Effector memory CD8-positive, alpha-beta T cell (primary cell): ENCODE measurements at places on chromosomes 1 and 21.

- DNase-seq, result no peak
These were observed 40.5 kb downstream of the COL6A1 start for GRCh38 chr21:46021978-46022544.

GRCh38 chr1:233140974-233141373 lies 154.6 kb downstream of the PCNX2 start:
- DNase-seq, result no peak

GRCh38 chr1:223748405-223748772 lies 36.0 kb downstream of the CAPN2 start:
- no peak for DNase-seq

GRCh38 chr1:226408285-226409184 lies 642 bp upstream of the PARP1 start:
- DNase-seq, result no peak

GRCh38 chr1:230587061-230587460 lies 55.2 kb upstream of the COG2 start:
- no peak for DNase-seq

GRCh38 chr1:201481761-201482493 lies 12.9 kb upstream of the PHLDA3 start:
- DNase-seq, result peak; percentile 76

- no peak for DNase-seq
These were observed 110.5 kb downstream of the CNIH3 start for GRCh38 chr1:224726441-224727182.

GRCh38 chr1:190084552-190084951 lies 393.1 kb downstream of the BRINP3 start:
- DNase-seq, result no peak

GRCh38 chr1:107323784-107324183 lies 182.9 kb downstream of the NTNG1 start:
- DNase-seq, result no peak

GRCh38 chr1:169529068-169529642 lies 43.4 kb upstream of the SLC19A2 start:
- DNase-seq, result no peak

DNA sequence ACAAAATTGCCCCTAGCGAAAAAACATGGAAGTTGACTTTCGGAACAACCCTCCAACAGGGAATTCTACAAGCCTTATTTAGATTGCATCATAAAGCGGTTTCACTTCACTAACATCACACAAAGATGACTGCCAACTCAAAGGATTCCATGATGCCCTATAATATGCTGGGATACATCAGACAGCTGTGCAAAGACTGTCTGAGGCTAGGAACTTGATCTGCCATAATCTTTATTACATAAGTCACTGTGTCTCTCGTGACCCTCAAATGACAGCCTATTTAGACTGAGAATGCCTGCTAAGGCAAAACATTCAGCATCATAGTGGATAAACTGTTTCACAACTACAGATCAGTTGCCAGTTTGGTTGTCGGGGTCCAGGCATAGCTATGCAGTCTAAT lies 23.8 kb downstream of the FH start:
- no peak for DNase-seq

DNA sequence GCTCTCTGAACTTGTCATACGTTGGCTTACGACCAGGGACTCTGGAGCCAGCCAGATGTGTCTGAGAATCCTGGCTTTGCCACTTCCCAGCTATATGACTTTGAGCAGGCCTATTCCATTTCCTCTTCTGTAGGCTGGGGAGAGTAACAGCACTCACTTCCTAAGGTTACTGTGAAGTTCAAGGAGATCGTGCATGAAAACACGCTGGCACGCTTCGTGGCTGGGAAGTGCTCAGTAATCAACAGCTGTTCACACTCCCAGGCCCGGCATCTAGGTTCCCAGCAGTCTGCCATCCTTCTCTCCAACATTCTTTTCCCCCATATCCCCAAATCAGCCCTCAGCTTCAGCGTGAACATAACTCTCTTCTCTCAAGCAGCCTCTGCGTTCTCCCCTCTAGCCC lies 2.0 kb downstream of the ASCL5 start:
- no peak for DNase-seq

- no peak for DNase-seq
These were observed 20.7 kb downstream of the AGPAT3 start for GRCh38 chr21:43885721-43886120.

DNA sequence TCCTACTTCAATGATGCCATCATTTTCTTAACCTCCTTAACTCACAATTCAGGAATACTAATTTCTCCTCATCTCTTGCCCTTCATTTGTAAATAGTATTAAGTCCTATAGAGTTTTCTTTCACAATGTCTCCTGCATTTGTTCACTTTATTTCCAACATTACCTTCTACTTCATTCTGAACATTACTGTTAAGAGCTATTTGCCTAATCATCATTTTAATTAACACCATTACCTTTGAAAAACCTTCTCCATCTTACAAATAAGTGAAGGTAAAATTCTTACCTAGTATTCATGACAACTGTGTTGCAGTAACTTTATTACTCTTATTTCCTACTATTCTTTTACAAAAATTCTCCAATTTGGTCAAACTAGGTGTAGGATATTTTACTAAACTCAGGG lies 137.7 kb downstream of the COQ8A start:
- DNase-seq, result no peak

GRCh38 chr1:93061895-93062792 lies 16.9 kb upstream of the MTF2 start:
- DNase-seq, result peak; percentile 26

- no peak for DNase-seq
These were observed 237.3 kb downstream of the RHOU start for GRCh38 chr1:228972576-228972975.

DNA sequence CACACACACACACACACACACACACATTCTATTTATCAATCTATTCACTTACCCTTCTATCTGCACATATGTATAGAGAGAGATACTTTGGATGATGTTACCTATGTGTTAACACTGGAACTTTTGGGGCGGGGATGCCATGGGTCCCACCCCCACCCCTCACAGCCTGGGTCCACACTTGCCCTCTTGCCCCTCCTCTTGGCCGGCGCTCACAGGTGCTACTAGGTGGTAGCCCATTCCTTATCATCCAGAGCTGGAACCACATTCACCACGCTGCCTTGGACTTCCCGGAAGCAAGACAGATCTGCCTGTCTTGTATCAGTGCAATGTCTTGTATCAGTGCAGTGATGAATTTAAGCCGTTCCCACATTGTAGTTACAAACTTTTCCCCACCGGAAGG lies 85.1 kb downstream of the LBR start:
- no peak for DNase-seq

- DNase-seq, result no peak
These were observed 836 bp downstream of the OLFML3 start for GRCh38 chr1:113980110-113980509.

- DNase-seq, result no peak
These were observed 1.6 kb downstream of the TP53BP2 start for GRCh38 chr1:223843934-223844786.

DNA sequence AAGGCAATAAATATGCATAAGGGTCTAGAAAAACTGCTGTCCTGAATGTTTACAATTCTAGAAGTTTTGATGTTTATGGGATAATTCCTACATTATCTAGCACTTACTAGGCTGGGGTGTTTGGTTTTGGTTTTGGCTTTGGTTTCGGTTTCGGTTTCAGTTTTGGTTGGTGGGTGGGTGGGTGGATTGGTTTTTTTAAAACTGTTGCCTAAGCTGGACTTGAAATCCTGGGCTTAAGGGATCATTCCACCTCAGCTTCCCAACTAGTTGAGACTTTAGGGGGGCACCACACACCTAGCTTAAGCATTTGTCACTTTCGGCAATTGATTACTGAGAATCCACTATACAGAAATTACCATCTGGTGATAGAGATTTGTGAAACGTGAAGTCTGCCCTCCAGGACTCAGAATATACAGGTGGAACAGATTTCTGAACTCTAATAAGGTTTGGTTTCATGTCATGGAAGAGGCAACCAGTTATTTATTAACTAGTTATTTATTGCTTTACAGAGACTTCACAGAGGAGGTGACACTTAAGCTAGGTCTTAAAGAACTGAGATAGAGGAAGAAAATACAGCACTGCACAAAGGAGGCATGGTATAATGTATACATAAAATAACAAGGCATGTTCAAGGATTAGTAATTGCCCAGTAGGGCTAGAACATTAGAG lies 69.6 kb downstream of the PIK3R3 start:
- peak; percentile 6 for DNase-seq

DNA sequence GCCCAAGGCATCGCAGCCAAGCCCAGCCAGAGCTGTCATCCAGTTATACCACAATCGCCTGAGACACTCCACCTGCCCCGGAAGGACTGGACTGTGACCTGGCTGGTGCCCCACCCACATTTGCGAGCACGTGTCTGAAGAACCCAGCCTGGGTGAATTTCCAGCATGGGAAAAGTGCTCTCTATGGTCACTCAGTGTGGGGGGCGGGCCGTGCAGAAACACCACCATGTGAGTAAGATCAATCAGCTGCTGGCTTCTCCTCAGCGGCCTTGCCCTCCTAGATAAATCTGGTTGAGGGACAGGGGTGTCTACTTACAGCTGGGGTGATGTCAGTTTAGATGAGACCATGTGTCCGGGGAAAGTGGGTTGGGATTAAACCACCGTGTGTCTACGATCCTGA lies 44.8 kb downstream of the URB1 start:
- DNase-seq, result no peak

DNA sequence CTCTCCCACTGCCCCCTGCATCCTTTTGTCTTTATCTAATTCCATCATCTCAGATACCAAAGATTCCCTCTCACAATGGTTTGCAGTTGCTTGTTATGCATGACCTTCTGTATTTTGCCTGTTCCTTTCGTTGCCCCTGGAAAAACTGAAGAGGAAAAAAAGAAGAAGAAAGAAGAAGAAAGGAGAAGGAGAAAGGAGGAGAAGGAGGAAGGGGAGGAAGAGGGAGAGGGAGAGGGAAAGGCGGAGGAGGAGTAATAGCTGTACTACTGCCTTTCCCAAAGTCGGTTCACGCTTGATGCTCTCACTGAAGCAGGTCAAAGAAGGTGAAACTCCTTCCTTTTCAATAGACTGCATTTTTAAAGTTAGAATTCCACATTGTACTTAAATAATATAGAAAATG lies 513.8 kb downstream of the PTPRC start:
- no peak for DNase-seq

DNA sequence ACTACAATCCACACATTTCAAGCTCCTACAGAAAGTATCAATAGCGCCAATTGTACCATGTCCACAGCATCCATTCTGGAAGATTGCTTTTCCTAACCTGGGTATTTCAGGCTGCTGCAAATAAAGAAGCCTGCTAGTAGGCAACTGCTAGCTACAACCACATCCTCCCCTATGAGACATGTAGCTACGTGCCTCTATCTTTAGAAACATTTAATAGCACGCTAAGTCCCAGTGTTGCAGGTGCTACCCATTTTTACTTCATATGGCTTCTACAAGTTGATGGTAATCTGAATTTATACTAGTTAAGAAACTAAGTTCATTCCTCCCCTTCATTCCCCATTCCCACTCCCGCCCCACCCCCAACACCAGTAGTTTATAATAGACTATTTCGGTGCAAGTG lies 7.4 kb upstream of the AMPD1 start:
- DNase-seq, result no peak

DNA sequence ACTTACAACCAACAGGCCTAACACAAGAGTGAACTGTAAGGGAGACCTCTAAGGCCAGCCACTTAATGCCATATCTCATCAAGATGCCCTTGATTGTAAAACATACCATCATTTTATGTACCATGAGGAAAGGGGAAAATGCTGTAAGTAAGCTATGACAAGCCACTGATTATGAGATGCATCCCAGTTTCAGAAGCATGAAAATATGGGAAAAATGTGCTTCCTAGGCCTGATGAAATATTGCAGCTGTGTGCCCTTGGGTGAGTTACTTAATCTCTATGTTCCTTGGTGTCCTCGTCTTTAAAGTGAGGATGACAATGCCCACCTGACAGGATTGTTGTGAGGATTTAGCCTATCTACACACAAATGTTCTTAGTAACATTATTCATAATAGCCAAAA lies 28.9 kb downstream of the H3-3A start:
- no peak for DNase-seq

DNA sequence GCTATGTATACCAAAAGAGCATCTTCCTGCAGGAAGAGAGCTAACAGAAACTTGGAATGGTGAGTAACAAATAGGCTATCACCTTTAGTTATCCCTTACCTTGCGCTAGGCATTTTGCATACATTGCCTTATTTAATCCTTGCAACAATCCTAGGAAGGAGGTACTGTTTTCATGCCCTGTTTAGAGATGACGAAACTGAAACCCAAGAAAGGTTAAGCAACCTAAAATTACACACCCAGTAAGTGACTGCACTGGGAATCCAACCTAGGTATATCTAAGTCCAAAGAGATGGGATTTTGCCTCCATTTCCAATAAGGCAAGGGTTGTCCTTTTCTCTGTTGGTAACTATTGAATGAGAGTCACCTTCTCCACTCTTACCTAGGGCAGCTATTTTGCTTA lies 144.5 kb downstream of the TM2D1 start:
- DNase-seq, result no peak

DNA sequence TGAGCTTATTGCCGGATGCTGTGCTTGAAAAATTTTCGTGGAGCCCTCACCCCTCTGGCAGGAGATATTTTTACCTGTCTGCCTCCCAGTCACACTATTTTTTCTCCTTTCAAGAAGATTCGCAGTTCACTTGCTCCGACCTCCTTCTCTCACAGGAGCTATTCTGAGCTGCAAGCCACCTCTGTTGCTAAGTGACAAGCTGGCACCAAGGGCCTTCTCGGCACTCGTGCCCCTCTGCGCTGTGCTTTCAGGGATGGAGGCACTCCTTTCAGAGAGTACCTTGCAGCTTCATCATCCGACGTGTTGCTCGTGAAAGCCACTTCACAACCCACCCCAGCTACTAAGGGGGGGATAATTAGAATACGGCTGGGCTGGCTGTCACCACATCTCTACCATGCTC lies 11.6 kb downstream of the SLC6A17 start:
- DNase-seq, result no peak

DNA sequence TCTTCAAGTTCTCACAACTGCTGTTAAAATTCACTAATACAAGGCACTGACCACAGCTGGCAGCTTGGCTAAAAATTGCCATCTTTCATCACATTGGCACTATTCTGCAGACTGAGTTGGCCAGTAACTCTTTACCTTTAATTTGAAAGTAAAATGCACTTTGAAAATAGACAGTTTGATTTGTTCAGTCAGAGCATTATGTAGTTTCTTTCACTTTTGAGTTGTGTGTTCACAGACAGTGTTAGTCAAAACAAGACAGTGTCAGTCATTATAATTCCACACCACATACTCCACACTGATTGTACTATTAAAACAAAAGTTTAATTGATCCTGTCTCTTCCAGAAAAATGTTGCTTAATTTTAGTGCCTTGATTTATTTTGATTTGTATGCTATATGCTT lies 160.7 kb downstream of the SDCCAG8 start:
- DNase-seq, result no peak

- DNase-seq, result no peak
These were observed 13.5 kb downstream of the CITED4 start for GRCh38 chr1:40848530-40849189.

- DNase-seq, result peak; percentile 53
These were observed 17.1 kb upstream of the SPSB1 start for GRCh38 chr1:9275567-9276034.

- no peak for DNase-seq
These were observed 497.4 kb downstream of the SIPA1L2 start for GRCh38 chr1:232132572-232132971.
